ENCODE measurements at places on chromosomes 2 and 18.

GRCh38 chr2:118003396-118003824 lies 10.5 kb downstream of the CCDC93 start:
- peak; percentile 93 for DNase-seq

DNA sequence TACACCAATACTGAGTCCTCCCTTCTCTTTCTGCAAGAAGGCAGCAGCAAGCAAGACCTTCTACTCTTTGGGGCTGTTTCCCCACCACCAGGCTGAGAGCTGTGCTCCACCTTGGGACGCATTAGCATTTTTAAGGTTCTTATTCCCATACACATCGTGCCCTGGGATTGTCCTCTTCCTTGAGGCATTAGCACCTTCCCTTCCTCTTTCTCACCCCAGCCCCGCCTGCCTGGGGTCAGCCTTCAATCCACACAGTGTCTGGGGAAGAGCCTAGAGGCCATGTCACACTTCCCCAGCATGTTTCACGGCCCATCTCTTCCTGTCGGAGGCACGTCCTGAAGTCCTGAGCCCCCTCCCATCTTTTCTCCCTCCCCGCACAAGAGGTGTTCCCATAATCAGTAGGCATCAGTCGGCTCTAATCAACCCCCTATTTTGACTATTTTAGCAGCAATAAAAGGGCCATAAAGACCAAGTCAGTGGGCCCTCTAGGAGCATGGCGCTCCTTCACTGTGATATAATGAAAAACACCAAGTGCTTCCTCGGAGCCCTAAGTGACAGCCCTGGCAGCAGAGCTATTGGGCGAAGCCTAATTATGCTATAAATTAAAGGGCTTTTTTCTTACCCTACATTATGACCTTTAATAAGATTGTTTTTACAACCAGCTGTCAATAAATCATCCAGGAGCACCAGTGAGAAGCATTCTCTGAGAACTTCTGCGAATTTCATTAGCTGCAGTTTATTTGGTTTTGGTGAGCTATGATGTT lies 55.0 kb upstream of the PKDCC start:
- DNase-seq = no peak

- DNase-seq = no peak
Observed at GRCh38 chr2:237149425-237149824, 63.7 kb downstream of the COPS8 start.

- DNase-seq = no peak
Observed at GRCh38 chr2:129068543-129068942, 749.9 kb upstream of the HS6ST1 start.

DNA sequence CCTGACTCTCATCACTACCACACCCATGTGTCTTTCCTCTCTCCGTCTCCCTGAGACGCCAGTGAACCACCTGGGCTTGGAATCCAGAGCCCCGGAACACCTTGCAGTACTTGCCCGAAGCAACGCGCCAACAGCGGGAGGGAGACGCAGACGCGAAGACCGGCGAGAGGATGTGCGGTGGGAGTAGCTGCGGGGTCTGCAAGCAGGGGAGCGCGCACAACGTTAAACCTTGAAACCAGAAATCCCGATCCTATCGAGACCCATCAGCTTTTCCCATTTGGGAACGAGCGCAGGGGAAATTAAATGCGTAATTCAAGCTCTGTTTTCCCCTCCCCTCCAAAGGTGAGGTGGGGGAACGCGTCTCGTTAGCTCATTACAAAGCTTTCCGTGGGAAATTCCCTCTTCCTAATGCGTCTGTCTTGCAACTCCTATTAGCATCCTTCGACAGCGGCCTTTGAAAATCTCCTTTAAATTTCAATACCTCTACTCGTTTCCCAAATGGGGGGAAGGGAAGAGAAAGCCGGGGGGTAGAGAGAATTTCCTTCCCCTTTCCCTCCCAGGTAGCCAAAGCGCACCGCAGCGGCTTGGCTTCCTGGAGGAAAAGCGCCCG lies 421 bp upstream of the CNTNAP5 start:
- DNase-seq = peak; percentile 52

DNA sequence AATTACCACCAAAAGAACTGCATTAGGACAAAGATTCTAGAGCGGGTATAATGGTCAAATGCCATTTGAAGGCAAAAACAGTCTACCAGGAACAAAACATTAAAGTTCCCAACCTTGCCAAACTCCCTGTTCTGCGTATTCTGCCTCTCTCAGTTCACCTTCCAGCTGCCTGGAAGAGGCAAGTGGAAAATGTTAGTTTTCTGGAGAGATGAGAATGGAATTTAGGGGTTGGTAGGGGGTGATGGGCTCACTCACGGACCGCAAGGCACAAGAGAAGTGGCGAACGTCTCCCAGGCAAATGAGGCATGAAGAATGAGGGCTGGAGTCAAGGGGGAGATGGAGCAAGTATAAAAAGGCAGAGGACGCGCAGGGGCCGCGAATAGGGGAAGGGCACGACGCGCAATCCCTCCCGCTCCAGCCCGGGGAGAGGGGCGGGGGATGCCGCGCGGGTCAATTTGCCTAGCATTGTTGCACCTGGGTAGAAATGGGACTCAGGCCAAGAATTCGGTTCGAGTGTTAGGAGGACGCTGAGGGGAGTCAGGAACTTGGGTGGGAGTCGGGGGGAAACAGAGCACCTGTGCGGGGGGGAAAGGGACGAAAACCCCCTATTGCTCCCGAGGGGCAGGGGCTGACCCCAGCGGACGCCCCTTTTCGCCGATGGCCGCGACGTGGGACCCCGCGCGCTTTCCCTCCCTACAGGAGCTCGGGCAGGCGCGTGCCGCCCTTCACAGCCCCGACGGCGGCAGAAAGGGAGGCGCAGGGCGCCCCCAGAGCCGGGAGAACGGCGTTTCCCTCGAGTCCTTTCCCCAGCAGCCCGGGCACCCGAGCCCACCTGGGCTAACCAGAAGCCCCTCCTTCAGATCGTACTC lies 573 bp downstream of the PAIP2B start:
- DNase-seq = no peak

GRCh38 chr18:67876871-67877270 lies 360.4 kb upstream of the DSEL start:
- peak; percentile 0 for DNase-seq

All from NCI-H1694 (cell line).